IPS DF 19.7 (cell line): ENCODE measurements at places on chromosomes 16 and 17.
A peak's percentile ranks its signal among the peaks of the same experiment; 100 is the strongest.

DNA sequence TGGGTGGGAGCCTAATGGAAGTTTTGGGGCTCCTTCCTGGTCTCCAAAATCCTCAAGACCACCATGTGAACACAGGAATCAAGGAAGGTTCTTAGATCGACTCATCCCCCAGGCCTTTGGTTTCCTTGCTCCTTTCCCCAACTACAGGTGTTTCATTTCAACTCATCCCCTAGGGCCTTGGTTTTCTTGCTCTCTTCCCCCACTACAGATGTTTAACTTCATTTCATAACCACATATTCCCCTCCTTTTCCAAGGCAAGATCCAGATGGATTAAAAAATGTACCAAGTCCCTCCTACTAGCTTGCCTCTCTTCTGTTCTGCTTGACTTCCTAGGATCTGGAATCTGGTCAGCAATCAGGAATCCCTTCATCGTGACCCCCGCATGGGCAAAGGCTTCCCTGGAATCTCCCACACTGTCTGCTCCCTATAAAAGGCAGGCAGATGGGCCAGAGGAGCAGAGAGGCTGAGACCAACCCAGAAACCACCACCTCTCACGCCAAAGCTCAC is at the start of gene CCL11:
Gene CCL11 (plus strand): TSS at position 457 of the 507 bp plus-strand sequence. CDS start 67 bp downstream, outside the sequence.
- DNase-seq = no peak

DNA sequence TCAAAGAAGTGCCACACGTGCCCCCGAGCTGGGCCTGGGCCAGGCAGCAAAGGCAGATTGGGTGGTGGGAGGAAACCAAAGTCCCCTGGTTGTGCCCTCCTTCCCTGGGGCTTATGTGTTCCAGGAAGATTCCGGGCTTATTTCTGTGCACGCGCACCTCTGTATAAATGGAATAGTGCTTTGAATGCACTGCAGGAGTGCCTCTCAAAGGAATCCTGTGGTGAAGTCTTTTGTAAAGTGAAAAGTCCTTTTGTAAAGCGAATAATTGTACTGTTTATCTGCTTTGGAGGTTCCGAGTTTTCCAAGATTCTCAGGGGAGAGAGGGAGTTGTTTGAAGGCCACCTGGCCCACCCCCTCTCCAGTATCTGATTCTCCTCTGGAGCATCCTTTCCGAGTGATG is 26.8 kb downstream of the C17orf75 start:
- no peak for DNase-seq

- no peak for DNase-seq
These were observed 81.2 kb upstream of the CACNG3 start for GRCh38 chr16:24174957-24175356.

DNA sequence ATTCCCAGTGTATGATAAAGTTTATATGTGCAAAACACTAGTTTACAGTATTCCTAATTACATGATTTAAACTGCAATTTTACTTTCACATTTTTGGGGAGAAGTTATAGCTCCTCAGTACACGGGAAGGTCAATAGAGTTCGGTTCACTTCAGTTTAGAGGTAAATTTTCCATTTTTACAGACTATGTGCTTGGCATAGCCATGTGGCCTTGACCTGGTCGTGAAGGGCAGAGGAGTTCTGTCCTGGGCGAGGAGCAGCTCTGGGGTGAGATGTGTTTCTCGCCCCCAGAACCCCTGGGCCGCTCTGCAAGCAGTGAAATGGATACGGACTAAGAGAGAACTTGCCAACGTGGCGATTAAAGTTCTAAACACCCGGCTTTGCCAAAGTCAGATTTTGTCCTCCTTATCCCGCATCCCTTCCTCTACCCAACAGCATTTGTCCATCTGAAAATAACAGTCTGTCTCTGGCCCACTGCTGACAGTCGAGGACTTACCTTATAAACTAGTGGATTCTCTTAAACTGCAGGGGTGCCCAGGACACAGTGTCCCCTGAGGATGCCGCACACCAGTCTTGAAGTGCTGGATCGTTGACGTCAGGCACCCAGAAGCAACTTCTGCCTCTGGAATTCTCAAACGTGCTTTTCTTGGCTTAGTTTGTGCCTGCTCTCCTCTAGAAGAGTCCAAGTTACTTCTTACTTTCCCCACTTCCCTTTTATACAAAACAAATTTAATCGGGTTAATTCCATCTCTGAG is 1.5 kb upstream of the SIAH1 start:
- no peak for DNase-seq

GRCh38 chr17:41695954-41696757 is 7.5 kb downstream of the EIF1 start:
- DNase-seq = no peak

DNA sequence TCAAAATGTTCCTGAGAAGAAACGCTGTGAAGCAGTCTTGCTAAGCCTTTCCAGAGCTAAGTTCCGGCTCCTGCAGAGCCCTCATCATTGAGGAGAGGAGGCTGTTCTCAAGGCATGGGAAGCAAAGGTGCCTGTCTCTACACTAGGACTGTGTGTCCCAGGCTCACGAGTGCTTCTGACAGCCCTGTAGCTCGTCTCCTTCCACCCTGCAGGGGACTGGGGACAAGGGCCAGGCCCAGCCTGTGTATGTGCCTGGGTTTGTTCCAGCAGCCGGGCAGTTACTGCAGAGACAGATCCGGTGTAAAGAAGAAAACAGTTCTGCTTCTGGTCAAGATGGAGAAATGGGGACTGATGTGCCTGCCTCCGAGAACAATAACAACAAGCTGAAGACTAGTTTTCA is 156.0 kb downstream of the ENGASE start:
- DNase-seq = no peak

DNA sequence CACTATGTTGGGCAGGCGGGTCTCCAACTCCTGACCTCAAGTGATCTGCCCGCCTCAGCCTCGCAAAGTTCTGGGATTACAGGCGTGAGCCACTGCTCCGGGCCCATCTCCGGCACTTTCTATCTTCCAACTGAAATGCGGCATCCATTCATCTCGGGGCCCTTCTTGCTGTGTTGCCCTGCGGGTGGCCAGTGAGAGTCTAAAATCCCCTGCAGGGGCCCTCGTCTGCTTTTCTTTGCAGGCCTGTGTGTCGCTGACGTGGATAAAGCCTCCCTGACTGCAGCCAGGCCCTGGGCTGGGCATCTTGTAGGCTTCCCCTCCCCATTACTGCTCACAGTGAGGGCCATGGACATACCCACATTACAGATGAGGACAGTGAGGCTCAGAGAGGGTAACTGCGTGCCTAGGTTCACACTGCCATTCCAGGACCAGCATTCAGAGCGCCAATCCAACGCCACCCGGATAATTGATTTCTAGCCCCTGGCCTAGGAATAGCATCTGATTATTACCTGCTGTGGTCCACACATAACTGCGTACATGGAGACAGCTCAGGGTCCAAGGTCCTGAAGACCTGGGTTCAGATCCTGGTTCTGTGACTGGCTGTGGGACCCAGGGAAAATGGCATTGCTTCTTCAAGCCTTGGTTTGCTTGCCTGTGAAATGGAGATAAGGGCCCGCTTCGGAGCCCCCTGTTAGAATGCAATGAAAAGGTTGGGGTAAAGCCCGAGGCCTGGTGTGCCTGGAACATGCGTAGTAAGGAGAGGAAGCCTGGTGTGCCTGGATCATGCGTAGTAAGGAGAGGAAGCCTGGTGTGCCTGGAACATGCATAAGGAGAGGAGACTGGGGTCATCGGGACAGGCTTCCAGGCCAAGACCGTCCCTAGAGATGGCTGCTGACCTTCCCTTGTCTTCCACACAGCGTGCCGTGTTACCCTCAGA is 25.0 kb downstream of the CRISPLD2 start:
- DNase-seq = no peak

GRCh38 chr16:82067804-82068325 is 32.8 kb downstream of the HSD17B2 start:
- DNase-seq = no peak

DNA sequence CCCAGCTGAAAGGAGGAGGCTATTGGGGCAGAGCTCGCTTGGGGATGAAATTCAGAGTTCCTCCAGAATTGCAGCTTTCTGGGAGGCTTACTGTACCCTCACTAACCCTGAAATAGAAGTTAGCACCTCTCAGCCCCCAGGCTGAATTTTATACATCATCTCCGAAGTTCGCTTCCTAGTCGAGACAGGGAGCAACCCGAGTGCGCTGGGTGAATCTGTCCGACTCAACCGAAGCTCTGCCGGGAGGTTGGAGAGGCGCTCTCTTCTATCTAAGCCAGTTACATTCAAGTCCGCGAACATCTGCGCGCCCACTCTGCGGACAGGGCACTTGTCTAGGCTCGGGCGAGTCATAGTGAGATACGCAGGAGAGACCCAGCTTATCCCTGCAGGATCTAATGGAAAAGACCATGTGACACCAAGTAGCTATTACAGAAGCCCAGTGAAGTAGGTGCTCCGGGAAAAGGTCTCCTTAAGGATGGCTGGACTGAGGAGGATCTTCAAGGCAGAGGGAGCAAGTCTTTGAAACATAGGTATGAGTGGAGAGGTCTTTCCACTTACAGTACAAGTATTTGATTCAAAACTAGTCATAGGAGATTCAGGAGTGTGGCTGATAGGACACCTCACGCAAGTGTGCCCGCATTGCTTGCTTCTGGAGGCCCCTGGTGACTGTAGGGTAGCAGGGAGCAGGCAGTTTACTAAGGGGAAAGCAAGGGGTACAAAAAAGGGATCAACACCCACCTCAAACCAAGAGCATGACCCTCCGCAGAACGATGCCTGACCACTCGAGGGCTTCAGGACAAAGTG is 646 bp upstream of the HES7 start:
- no peak for DNase-seq

DNA sequence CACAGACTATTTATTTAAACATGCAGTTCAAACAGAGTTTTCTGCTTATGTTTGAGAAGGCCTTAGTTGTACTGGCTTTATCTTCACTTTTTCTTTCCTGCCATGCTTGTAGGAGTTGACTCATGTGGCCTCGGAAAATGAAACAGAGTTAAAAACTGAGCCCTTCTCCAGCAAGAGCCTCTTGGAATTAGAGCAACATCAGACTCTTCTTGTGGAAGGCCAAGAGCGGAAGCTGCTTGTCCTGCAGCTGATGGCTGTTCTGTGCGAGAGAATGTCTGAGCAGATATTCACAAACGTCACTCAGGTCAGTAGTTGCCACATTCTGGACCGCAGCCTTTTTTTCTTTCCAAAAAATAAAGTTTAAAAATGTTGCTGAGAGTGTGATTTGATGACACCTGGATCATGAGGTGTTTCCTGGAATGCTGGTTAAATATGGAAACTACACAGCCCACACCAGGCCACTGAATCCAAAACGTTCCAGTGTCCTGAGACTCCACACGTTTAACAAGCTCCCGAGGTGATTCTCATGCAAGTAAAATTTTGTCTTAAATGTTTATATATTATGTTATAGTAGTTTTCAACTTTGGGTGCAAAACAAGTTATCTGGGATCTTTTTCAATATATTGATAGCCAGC is 65.9 kb downstream of the TANGO6 start:
- DNase-seq = no peak

DNA sequence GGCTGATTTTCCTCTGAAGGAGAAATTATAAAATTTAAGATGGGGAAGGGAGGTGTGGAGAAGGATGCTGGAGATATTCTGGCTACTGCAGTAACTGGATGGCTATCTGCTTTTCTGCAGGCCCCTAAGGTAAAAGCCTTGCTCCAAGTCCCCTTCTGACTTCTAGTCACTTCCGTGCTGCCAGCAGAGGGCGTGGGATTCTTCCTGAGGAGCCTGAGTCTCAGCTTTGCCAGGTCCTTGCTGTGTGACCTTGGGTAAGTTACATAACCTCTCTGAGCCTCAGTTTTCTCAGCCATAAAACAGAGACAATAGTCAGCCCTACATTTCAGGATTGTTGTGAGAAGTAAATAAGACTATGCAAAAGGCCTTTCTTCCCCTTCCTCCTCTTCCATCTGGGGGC is 24.3 kb upstream of the TMEM220 start:
- no peak for DNase-seq

- no peak for DNase-seq
These were observed 27.0 kb upstream of the SLC25A19 start for GRCh38 chr17:75316253-75316652.

- no peak for DNase-seq
These were observed 50.3 kb downstream of the FOXL1 start for GRCh38 chr16:86628614-86629013.

DNA sequence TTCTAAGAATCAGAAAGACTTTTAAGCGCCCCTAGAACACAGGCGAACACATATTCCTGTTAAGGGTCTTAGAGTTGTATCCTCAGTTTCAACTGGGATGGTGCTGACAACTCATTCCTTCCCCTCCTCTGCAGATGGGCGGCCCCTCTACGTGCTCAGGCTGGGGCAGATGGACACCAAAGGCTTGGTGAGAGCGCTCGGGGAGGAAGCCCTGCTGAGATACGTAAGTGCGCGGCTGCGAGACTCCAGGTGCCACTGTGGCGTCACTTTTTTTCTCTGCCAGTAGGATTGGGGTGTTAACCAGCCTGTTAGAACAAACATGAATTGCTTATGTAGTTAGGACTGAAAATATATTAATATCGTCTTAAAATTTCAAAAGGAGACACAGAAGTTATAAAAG is 62.7 kb downstream of the SEC14L1 start:
- no peak for DNase-seq

GRCh38 chr17:82105882-82106687 is 8.0 kb upstream of the FASN start:
- peak; percentile 61 for DNase-seq

DNA sequence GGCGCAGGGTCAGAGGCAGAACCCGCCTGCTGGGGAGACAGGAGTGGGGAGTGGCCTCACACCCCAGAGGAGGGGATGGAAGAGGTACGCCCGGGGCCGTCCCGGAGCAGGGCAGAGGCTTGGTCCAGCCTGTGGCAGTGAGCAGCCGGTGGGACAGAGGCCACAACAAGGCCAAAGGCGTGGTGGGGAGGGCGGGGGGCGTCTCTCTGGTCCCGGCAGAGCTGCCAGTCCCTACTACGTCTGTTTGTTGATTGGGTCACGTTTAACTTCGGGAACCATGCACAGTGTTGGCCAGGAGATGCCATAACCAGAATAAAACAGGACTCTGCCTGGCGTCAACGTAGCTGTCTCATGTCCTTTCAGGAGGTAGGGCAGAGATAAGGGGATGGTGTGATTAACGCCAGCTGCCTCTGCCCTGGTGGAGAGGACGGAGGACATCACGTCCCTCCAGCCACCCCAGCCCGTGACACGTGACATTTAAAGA is 192.8 kb downstream of the BANP start:
- no peak for DNase-seq

DNA sequence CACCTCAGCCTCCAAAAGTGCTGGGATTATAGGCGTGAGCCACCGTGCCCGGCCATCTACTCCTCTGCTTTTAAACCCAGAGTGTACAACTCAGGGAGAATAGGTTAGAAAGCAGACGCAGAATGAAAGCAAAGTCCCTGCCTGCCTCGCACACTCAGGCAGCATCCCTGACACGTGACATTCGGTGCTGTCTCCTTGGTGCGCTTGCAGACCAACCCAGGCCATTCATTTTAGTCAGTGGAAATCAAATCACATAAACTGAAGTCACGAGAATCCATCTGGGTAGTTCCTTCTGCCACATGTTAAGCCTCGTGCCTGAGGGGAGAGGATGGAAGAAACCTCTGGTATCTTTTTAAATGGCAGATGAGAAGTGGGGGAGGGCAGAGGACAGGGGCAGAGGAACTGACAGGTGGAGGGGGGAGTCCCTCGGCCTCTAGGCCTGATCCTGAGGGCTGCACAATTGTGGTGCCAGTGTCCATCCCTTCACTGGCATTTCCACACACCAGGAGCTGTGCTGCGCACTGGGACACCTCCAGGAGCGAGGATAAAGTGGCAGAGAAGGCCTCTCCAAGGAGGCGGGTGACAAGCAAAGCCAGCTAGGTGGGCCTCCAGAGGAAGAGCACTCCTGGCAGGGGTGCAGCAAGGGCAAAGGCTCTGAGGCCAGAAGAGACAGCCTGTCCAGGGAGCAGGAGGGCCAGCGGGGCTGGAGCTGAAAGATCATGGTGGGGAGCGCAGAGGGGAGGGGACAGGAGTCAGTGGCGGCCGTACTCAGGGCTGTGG is 196.3 kb downstream of the KATNIP start:
- DNase-seq = no peak

GRCh38 chr17:32882029-32882428 is 5.1 kb upstream of the MYO1D start:
- DNase-seq = no peak
